ENCODE measurements at places on chromosomes 6 and 20.

DNA sequence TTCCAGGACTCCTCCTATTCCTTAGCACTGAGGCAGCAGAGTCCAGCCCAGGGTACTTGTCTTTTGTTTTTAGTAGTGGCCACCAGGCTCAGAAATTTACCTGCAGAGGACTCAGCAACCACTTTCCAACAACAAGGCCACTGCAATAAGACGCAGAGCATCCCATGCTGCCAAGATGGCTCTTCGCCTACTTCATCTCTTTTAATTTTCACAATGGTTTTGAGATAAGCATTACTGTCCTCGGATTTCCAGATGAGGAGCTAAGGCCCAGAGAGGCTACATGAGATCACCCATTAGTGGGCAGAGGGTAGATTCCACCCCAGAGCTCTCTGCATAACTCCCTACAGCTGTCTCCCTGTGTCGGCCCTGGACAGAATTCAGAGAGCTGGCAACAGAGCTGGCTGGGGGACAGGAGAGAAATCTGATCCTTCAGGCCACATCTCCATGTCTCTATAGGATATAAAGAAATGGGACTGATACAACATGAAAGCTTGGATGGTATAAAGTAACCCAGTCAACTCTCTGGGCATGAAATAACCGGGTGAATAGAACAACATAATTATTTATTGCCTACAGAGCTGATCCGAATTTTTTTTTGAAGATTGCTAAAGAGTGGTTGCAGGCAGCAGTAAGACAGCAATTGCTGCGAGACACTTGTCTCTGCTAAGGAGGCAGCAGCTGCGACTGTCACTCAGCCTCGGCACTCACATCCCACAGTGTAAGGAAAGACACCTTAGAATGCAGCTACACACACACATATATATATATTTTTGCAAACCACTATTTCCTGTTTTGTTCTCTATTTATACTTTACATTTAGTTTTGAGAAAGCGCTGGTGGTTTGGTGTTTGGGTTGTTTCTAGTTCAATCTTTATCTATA, 37.2 kb downstream of the SCML4 start:
- no peak for DNase-seq

GRCh38 chr6:4581468-4582385, 194.5 kb upstream of the CDYL start:
- DNase-seq, result peak; percentile 90

DNA sequence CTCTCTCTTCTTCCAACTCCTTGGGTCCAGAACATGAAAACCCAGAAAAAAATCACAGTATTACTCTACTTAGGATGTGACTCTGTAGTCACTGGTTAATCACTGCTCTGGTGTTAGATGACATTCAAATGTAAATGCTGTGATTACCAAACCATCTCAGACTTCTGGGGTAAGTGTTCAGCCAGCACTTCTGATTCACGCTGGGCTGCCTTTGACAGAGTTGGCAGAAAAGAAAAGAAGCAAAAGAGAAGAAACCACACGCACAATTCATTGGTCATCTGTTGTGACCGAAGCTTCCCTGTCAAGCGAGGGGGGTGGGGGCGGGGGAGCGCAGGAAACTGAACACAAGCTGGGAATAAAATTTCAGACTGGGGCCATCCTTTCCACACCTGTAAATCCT, 82.7 kb downstream of the PSMG4 start:
- peak; percentile 66 for DNase-seq

- no peak for DNase-seq
These were observed 228.0 kb downstream of the DLL1 start for GRCh38 chr6:170062915-170063241.

GRCh38 chr20:5041433-5041832, 40.1 kb upstream of the SLC23A2 start:
- peak; percentile 81 for DNase-seq

GRCh38 chr6:108616973-108617372, 56.3 kb downstream of the FOXO3 start:
- DNase-seq, result no peak

DNA sequence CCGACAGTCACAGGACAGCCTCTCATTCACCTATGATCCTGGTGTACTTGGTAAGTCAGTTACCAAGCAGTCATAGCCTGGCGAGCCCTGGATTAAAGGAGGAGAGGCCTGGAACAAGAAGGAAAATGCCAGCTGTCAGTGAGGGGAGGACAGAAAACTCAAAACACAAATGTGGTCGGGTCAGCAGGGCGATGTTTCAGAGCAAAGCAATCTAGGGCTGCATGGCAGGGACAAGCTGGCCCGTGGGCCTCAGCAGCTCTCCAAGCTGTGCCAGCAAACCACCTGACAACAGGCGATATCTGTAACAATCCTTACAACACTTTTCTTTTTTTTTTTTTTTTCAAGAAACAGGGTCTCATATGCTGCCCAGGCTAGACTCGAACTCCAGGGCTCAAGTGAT, 40.3 kb downstream of the MGME1 start:
- DNase-seq, result no peak

GRCh38 chr20:56437196-56437960, 25.3 kb downstream of the CASS4 start:
- DNase-seq, result no peak

GRCh38 chr6:41470029-41470330, 76.2 kb upstream of the FOXP4 start:
- peak; percentile 44 for DNase-seq

DNA sequence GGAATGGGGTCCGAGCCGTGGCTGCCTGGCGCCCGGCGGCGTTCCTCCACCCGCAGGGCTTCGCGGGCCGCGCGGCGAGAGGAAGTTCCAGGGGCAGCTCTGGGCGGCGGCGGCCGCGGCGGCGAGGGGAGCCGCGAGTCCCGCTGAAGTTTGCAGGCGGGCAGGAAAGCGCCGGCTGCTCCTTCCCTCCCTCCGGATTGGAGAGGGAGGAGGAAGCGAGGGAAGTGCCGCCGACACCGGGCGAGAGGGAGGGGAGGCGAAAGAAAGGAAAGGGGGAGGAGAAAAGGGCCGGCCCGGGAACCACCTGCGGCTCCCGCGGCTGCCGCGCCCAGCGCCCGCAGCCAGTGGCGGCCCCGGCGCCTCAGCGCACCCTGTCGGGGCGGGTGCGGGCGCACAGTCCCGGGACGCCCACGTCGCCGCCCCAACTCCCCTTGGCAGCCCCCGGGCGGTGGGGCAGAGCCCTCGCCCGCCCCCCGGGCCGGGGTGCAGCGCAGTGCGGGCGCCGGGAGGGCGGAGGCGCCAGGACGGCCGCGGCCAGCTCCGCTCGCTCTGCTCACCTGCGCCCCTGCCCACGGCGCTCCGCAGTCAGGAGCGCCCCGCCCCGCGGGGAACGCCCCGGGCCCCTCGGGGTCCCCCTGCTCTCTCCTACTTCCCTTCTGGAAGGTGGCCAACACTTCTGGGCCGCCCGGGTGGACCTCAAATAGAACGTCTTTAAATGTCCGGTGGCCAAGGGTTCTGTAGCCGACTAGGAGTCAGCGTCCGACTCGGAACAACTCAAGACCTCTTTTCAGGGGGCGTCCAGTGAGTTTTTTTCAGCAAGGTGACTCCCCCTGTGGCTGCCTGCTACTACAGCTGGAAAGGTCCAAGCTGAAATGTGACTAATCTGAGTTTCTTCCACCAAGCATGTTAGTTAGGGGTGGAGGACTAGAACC, 80.3 kb upstream of the CCDC28A start:
- DNase-seq, result peak; percentile 59

DNA sequence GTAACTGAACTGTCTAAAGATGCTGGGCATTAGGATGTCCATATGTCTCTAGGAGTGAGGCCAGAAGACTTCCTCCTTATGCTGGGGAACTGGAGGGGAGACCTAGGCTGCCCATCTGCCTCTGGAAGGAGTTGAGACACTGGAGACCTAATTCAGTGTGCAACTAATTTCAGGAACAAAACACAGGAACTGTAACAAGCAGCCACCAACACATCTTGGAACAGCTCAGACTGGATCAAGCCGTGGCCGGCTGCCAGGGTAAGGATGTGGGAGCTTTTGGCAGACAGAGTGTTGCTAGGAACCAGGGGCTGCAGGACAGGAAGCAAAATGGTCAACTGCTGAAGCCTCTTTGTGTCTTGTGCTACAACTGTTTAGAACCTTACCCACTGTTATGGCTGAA, 16.4 kb upstream of the MAS1 start:
- DNase-seq, result peak; percentile 3

DNA sequence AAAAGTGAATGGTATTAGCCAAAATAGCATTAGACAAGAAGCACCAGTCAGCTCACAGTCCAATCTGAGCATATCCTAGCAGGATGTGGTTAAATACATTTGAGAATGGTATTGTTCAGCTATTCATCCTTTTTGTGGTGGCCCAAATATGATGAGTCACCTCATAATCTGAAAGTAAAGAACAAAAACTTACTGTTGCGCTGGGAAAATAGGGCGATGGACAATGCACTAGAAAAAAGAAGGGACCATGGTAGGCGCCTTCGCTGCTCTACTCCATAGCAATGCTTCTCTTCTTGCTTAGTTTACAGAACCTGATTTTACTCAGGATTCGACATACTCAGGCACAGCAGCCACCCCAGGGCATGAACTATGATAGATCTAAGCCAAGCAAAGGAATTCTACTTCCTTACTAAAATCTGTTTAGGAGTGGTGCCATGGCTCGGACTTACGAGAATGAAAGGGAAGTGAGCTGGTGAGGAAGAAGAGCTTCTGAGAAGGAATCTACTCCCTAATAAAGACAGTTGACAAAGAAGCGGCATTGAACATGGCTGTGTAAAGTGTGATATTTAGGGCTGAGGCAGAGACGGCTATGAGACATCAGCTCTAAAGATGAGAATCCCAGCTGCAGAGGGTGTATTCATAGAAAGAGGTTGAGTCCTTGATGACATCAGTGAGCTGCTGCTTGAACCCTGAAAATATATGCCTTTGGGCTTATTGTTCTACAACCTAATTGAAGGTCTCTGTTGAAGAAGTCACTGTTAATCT, 16.6 kb upstream of the FBXO9 start:
- DNase-seq, result peak; percentile 91

DNA sequence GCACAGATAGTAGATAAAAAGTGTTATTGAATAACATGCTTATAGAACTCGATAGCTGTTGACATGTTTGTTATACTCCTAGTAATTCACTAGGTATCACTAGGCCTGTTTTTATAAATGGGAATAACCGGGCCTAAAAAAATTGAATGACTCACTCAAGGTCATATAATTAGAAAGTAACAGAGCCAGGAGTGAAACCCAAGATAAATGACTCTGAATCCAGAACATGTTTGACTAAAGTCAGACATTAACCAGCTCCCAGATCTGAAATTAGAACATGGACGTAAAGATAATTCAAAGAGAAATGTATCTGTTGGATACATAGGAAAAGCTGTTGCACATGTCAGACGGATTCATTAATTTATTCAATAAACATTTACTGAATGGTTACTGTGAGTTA, 26.9 kb downstream of the RGS17 start:
- no peak for DNase-seq

DNA sequence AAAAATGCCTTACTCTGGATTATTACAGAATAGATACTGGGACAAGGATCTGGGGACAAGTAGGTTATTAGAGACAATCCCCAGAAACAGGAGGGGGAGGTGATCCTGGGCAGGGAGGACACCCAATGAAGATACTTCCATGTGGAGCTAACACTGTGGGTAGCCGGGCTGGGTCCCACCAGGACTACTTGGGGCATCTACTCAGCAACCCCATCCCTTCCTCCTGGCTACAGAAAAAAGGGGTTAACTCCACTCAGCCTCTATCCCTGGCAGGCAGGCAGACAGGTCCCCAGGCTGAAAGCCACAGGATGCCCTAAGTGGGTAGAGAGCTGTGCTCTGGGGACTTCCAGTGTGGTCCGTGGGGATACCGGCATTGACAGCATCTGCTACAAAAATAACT, 68.0 kb upstream of the NXT1 start:
- no peak for DNase-seq

DNA sequence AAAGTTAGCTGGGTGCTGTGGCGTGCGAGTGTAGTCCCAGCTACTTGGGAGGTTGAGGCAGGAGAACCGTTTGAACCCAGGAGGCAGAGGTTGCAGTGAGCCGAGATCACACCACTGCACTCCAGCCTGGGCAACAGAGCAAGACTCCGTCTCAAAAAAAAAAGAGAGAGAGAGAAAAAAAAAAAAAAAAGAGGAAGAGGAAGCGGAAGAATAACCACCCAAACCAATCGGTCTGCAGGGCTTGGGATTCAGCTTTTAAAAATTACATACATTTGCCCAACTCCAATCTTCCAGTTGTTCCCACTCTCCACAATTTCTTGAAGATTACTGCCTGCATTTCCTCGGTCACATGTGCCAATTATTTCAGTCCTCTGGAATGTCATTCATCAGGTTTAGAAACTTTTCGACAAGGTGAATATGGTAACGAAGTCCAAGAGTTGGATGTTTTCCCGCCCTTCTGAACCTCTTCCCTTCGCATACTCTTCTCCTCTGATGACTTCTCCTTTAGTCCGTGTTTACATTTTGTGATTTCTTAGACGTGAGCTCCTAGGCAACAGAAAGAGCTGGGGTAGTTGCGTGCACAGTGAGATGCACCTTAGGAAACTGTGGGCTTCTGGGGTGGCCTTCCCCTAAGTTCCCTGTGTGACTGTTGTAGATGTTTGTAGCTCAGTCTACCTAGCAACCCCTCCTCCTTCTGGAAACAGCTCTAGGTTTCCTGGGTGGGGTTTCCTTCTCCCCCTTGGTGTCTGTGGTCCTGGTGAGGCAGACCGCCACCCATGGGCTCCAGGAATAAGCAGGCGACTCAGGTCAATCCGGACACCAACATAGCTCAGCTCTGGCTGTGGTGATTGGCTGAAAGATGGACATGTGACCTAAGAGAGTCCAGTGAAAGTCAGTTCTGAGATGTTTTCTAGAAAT, 63.0 kb upstream of the NCOA3 start:
- DNase-seq, result no peak

DNA sequence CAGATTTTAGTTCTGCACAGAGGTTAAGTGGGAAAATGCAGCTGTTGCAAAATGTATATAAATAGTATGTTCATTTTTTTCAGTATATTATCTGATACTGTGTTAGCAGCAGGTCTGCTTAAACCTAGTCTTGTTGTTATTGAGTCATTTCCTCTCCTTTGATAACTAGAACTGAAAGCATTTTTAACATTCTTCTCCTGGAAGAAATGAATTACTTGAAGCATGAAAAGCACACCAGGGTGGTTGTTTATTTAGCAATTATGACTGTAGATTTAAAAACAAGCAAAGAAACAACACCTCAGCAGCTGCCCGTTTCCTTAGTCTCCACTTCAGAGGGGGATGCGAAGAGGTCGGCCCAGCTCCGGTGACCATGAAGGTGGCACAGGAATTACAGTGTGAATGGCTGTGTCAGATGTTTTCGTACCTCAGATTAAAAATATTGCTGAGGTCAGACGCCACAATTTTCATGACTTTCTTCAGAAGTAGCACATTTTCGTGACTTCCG, 53.5 kb downstream of the GOPC start:
- peak; percentile 67 for DNase-seq

- DNase-seq, result peak; percentile 67
These were observed 3.0 kb upstream of the CCN2 start for GRCh38 chr6:131954059-131954774.

- DNase-seq, result peak; percentile 31
These were observed 453.8 kb downstream of the RFPL4B start for GRCh38 chr6:112800916-112801315.

All from fibroblast of skin of right quadriceps (primary cell).